ENCODE measurements at places on chromosomes 7 and 10.

DNA sequence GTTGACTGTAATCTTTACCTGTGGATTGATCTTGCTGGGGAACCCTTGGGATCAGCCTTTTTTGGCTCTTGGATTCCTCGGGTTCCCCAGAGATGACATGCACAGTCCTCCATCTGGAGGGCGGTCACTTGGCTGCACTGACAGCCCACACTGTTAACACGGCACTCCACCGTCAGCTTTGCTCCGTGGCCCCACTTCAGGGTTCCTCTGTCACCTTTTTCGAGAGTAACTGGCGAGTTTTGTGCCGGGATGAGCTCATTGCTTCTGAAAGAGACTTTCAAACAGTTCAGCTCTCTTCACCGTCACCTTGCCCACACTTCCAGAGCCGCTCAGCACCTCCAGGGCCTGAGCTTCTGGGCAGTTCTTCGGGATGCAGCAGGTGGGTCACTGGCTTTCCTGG, 42.4 kb downstream of the PROSER2 start:
- no peak for DNase-seq

- DNase-seq = no peak
Measured at GRCh38 chr7:46174196-46174580, 253.1 kb upstream of the IGFBP3 start.

DNA sequence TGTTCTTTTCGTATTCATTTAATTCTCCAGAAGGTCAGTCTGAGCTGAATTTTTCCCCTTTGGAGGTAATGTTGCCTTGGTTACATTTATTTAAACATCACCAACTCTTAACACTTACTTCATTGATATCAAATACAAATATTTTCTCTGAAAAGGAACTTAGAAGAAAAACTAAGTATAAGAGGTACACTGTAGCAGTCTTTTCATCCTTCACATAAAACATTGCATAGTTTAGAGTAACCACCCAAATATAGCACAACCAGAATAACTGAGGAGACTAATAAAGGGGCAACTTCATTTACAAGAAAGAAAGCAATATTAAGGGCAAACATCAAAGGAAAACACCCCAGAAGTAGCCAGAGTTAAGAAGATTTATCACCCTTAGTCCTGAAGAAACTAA, 1115.0 kb upstream of the POT1 start:
- no peak for DNase-seq

DNA sequence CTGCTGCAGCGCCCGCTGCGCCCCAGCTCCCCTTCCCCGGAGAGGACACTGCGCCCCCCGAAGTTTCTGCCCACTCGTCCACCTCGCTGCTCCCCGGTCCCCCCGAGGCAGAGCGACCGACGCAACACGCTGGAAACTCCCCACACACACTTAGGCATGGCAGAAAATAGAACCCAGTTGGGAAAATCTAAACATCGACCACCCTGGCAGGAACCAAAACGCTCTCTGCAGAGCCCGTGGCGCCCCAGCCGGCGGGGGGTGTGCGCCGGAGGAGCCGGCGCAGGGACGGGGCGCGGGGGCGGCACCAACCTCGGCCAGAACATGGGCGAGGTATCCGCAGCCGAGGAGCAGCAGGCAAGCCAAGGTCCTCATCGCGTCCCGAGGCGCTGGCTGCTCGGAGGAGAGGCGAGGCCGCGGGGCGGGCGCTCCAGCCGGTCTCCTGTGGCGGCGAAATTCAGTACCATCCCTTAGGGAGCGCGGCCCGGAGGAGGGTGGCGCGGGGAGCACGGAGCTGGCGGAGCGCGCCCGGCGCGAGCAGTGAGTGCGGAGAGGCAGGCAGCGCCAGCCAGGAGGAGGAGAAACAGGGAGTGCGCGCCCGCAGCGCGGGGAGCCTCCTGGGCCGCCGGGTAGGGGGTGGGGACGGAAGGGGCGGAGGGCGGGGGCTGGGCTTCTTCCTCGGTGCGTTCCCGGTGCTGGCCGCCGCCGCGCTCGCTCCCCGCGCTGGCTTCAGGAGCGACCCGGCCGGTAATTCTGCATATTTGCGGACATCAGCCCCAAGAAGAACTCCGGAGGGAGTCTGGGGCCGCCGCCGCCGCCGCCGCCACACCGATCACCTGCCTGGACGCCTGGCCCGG, 789 bp downstream of the PDGFA start:
- peak; percentile 76 for DNase-seq

- no peak for DNase-seq
Measured at GRCh38 chr7:5500056-5500776, 76.6 kb upstream of the TNRC18 start.

DNA sequence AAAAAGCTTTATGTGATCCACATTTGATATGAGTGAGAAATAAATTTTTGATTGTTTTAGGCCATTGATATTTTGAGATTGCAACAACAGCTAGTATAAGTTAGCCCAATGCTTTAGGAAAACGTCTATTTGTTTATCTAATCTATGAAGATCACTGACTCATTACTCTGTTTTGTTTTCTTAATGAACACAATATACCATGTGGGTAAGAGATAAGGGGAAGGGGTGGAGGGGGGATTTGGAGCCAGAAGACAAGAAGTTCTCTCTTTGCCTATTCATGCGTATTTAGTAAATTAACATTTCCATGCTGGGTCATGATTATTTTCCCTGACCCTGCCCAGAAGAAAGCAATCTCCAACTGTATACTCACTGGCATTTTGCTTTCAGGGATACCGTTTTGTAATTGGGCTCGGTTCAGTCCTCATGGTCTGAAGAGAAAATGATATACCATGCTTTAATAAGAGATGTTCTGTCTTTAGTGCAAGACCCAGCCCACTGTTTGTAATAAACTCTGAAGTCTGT, 359.5 kb upstream of the NPSR1 start:
- DNase-seq = no peak

DNA sequence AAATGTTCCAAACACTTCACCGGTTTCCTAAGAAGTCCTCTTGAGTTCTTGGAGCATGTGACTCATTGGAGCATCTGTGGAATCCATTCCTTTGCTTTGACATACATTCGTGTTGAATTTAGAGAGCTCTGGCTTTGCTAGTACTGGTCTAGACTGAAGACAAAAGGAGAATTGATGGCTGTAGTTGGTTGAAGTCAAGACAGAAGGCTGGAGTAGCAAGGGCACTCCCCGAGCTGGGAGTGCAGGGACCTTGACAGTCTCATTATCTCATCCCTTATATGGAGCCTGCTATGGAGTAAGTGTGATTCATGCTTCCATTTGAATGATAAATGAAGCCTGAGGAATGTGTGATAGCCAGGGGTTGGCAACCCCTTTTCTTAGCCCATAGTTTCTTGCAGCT, 1249.1 kb downstream of the TYW1 start:
- no peak for DNase-seq

DNA sequence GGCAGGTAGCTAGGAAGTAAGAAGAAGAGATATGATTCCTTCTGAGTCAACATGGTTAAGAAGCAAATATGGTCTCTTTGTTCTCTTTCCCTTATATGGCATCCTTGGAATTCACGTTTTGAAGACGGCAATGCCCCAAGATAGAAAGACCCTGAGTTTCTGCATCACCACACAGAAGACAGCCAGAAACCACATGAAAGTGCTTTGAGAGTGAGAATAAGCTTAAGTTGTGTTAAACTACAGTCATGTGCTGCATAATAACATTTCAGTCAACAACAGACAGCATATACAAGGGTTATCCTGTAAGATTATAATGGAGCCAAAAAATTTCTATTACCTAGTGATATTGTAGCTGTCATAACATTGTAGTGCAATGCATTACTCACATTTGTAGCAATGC, 89.9 kb upstream of the STEAP1 start:
- DNase-seq = no peak

DNA sequence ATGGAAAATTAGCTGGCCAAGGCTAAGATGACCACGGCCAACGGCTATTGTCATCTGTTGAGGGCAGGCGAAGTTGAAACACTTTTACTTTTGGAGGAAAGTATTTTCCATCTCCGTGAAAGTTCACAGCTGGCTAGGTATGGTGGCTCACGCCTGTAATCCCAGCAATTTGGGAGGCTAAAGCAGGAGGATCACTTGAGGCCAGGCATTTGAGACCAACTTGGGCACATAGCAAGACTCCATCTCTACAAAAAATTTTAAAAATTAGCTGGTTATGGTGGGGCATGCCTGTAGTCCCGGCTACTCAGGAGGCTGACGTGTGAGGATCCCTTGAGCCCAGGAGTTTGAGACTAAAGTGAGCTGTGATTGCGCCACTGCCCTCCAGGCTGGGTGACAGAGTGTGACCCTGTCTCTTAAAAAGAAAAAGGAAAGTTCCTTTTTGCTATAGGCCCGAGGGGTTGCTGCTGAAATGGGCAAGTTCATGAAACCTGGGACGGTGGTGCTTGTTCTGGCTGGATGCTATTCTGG, 85.5 kb upstream of the MKLN1 start:
- no peak for DNase-seq

DNA sequence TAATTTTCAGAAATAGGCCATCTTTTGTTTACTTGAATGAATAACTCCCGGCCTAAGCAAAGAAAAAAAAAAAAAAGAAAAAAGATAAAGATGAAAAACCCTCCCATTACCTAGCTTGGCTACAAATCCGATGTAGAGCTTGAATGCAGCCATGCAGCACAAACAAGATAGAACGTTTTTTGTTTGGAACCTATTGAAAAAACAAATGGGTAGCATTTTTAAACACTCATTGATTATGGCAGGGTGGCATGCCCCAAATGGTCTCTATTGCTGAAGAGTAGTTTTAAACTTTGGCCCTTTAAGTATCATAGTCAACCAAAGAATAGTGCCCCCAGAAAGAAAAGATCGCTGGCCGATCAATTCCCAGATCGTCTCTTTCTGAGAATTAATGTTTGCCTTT, 84.4 kb downstream of the VTI1A start:
- DNase-seq = no peak
